ENCODE measurements at places on chromosomes 2 and 18.
A peak's percentile ranks its signal among the peaks of the same experiment; 100 is the strongest.

GRCh38 chr2:208006833-208007232 is 18.5 kb downstream of the PLEKHM3 start:
- peak; percentile 89 for DNase-seq

GRCh38 chr18:49112031-49112430 is 161.3 kb upstream of the SMAD7 start:
- no peak for DNase-seq

- DNase-seq: no peak
Measured at GRCh38 chr18:7545734-7546133, 21.4 kb upstream of the PTPRM start.

DNA sequence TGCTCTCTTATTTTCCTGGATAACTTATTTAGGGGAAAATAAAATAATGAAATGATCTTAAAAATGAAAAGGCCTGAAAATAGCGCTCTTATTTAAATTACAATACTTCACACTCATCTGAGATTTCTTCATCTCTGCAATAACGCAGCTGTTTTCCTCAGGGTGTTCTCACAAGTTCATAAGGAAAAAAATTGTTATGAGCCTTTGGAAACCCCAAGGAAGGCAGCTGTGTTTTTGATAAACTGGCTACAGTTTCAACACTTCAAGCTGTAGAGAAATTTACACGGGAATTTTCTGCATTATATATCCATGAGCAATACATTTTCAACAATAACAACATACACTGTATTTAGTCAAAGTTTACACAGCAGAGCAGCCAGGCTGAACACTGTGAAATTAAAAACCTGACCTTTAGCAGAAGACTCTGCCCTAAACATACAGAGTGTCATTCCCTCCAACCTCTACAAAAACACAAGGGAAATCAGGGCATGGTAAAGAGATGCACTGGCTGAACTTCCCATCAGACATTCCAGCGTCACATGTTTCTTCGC is 959.6 kb downstream of the SLC4A3 start:
- no peak for DNase-seq

- no peak for DNase-seq
Measured at GRCh38 chr2:173990245-173990644, 25.1 kb upstream of the SP3 start.

DNA sequence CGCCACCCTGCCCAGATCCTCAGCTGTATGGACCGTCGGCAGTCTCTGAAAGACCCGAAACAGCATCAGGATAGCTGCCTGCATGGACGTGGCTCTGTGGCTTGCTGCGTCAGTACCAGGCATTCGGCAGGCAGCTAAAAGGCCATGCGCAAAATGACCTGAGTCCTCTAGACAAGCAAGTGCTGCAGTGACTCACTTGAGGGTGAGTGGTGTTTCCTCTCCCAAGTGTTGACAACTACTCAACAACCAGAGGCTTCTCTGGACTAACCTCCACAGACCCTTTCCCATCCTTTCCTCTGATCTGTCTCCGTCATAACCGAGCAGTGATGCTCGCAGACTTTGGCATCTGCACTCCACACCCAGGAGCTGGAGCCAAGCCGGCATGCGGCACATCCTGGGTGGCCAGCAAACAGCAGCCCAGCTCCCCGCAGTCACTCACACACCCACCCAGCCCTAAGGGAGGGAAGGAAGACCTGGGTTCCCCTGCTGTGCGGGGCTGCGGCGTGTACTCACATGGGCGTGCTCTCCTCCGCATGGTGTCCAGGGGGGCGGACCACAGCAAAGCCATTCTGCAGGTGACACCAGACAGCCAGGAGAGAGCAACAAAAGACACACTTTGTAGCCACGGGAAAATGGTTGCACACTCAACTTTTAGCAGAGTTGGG is 239.3 kb downstream of the TWIST2 start:
- DNase-seq: no peak
